Aortic smooth muscle cell (primary cell): ENCODE measurements at places on chromosomes 4 and X. TPM values are rescaled to one million over a fixed set of nuclear protein-coding genes. Genes with fewer than 3 reads are reported as not detected.

Gene OPHN1
- total RNA-seq: 9.0 TPM in 2 replicates

Gene SATL1
- total RNA-seq: not detected in 2 replicates

Gene MTTP
- total RNA-seq: 0.13 and 0.25 TPM in 2 replicates

Gene P2RY4
- total RNA-seq: 0.19 TPM in 1 of 2 replicates, not detected in the other

Gene CD38
- under 0.01 TPM in 2 replicates for total RNA-seq

Gene SHROOM4
- 2.4 and 3.0 TPM in 2 replicates for total RNA-seq

Gene TLR10
- not detected in 2 replicates for total RNA-seq

Gene SMARCA1
- total RNA-seq: 59.8 and 78.5 TPM in 2 replicates

Gene REST
- total RNA-seq: 27.7 and 31.3 TPM in 2 replicates

Gene TRIML2
- total RNA-seq: 0.13 TPM in 1 of 2 replicates, not detected in the other

Gene TASL
- total RNA-seq: not detected in 2 replicates

Gene TMSB15A
- 4.9 and 6.3 TPM in 2 replicates for total RNA-seq

Gene CXCL11
- total RNA-seq: under 0.01 TPM in 1 of 2 replicates, not detected in the other

Gene DCAF12L1
- not detected in 2 replicates for total RNA-seq

Gene HTR2C
- not detected in 2 replicates for total RNA-seq

Gene TLR8
- not detected in 2 replicates for total RNA-seq

Gene PPP1R3F
- total RNA-seq: 2.9 and 4.8 TPM in 2 replicates

Gene FGD1
- total RNA-seq: 3.2 and 4.7 TPM in 2 replicates

Gene TNIP3
- 0.37 TPM in 1 of 2 replicates, not detected in the other for total RNA-seq

Gene PPP4R3C
- not detected in 2 replicates for total RNA-seq

Gene RADX
- total RNA-seq: 0.92 and 1.1 TPM in 2 replicates

Gene MMRN1
- total RNA-seq: 4.7 and 11.1 TPM in 2 replicates

Gene DUSP9
- total RNA-seq: not detected in 2 replicates

Gene ARMCX4
- total RNA-seq: 3.7 and 4.4 TPM in 2 replicates

Gene SPIN4
- total RNA-seq: 2.3 and 2.4 TPM in 2 replicates

Gene SLAIN2
- 21.5 and 27.1 TPM in 2 replicates for total RNA-seq

Gene FBXL5
- total RNA-seq: 98.1 and 110 TPM in 2 replicates

Gene INTU
- 2.9 and 4.2 TPM in 2 replicates for total RNA-seq

Gene METTL14
- total RNA-seq: 16.5 and 21.3 TPM in 2 replicates

Gene SPANXN3
- total RNA-seq: not detected in 2 replicates

Gene DYNLT3
- 63.1 and 65.7 TPM in 2 replicates for total RNA-seq

Gene PPID
- 26.6 and 30.5 TPM in 2 replicates for total RNA-seq

Gene C4orf51
- total RNA-seq: not detected in 2 replicates
